ENCODE measurements at places on chromosomes 12 and 14. TPM values are rescaled to one million over a fixed set of nuclear protein-coding genes. Genes with fewer than 3 reads are reported as not detected.

COX6A1 gene
- total RNA-seq = 634 TPM

KLRC1 gene
- not detected for total RNA-seq

TBX5 gene
- total RNA-seq = not detected

REM2 gene
- 0.99 TPM for total RNA-seq

NOS1 gene
- total RNA-seq = 9.5 TPM

NRIP2 gene
- 9.5 TPM for total RNA-seq

KCNC2 gene
- 66.0 TPM for total RNA-seq

SSPN gene
- total RNA-seq = 33.7 TPM

C12orf56 gene
- not detected for total RNA-seq

ISCU gene
- 222 TPM for total RNA-seq

RBMS2 gene
- 39.1 TPM for total RNA-seq

SLC39A2 gene
- total RNA-seq = not detected

RNASE3 gene
- total RNA-seq = 0.86 TPM

OVCH1 gene
- 0.83 TPM for total RNA-seq

CLEC9A gene
- total RNA-seq = 1.7 TPM

B3GNT4 gene
- 15.2 TPM for total RNA-seq

BATF gene
- total RNA-seq = 2.6 TPM

MAP1LC3B2 gene
- total RNA-seq = 6.9 TPM

CDH24 gene
- total RNA-seq = 8.7 TPM

OR6C2 gene
- not detected for total RNA-seq

MBIP gene
- total RNA-seq = 29.3 TPM

TTC7B gene
- 213 TPM for total RNA-seq

CIROP gene
- total RNA-seq = not detected

CCDC177 gene
- total RNA-seq = 7.2 TPM

IKZF4 gene
- 13.3 TPM for total RNA-seq

MYO1A gene
- 0.75 TPM for total RNA-seq

SYT10 gene
- total RNA-seq = 3.3 TPM

CCDC197 gene
- total RNA-seq = not detected

IFI27 gene
- 98.7 TPM for total RNA-seq

FBLN5 gene
- total RNA-seq = 17.2 TPM

ARPC3 gene
- total RNA-seq = 139 TPM

KLRC4 gene
- total RNA-seq = 0.95 TPM

OS9 gene
- total RNA-seq = 135 TPM

A2ML1 gene
- 2.8 TPM for total RNA-seq

ART4 gene
- total RNA-seq = not detected

ARHGAP9 gene
- 9.2 TPM for total RNA-seq

RDH12 gene
- total RNA-seq = 0.84 TPM

SMCO2 gene
- total RNA-seq = 0.53 TPM

PDE6H gene
- 1.7 TPM for total RNA-seq

PFKM gene
- total RNA-seq = 218 TPM

All from dorsolateral prefrontal cortex (tissue), 122 donors.